ENCODE measurements at places on chromosomes 2 and 18.

- no peak for DNase-seq
These were observed 9.1 kb downstream of the ASAP2 start for GRCh38 chr2:9215680-9216079.

DNA sequence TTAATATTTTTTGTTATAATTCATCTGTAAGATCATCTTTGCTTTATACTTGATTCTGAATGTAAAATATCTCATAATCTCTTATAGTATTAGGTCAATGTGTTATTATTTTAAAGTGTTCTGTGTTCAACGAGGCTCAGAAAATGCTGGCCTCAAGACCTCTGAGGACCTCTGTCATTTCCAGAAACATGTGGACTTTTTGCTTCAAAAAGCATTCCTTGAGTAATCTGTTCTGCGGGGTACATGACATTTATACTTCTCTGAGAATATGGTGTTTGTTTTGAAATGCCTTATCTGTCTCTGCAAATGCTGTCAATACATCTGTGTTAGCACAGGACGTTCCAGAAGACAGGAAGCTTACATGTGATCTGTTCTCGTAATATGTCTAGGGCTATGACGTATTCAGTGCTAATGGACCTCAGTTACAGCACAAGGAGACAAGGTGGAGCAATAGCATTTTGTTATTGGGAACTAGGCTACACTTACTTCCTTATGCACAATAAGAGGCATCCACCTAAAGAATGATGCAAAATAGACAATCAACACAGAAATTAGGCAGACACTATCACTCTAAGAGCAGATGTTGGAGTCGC, 37.6 kb upstream of the IL1RL1 start:
- DNase-seq, result no peak

DNA sequence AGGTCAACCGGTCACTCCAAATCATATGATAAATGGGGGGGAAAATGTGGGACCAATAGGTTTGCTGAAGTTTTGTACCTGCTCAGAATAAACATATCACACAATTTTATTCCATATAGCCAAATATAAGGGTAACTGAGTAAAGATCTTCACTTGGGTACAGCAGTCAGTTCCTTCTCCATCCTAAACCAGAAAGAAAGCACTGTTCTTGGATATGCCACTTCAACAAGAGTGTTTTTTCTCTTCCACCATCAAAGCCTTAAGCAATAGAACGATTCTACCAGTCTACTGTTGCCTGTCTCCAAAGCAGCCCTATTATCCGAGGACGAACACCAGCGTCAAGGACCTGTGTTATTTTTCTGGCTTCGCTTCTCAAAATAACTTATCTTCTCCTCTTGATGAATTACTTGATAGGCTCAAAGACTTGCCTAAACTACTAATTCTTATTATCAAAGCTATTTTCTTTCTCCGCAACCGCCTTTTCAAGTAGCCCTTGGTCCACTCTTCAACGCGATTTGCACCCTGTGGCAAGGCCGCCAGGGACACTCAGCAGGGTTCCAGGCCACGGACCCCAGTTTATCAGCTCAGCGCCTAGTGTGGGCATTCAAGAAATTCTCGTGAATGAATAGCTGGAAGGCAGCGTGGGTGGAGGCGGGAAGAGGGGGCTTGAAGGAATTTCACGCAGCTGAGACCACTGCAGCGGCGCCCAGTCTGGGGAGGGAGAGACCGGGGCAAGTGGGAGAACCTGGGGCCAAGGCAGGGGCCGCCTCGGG, 646 bp downstream of the ALS2 start:
- DNase-seq, result no peak

DNA sequence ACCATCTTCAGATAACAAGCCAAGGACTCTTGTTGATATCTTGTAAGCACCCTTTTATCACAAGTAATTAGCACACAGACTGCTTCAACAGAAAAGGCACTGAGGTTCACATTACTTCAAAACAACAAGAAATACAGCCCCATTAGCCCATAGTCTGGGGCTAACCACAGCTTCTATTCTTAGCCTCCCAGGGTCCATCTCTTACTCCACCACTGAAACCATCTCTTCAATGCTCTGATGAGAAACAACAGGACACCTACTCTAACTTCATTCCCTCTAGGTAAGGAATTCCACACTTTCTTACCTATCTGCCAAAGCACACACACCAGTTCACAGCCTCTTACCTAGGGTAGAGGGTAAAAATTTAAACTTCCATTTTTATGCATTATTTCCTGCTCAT, 26.4 kb upstream of the CYTIP start:
- DNase-seq, result no peak

- DNase-seq, result no peak
These were observed 220.2 kb upstream of the PIEZO2 start for GRCh38 chr18:11369556-11369955.

Data from posterior cingulate gyrus (tissue), 11 donors.